Thyroid gland (tissue), 4 donors: ENCODE measurements at places on chromosomes 6 and 20.

DNA sequence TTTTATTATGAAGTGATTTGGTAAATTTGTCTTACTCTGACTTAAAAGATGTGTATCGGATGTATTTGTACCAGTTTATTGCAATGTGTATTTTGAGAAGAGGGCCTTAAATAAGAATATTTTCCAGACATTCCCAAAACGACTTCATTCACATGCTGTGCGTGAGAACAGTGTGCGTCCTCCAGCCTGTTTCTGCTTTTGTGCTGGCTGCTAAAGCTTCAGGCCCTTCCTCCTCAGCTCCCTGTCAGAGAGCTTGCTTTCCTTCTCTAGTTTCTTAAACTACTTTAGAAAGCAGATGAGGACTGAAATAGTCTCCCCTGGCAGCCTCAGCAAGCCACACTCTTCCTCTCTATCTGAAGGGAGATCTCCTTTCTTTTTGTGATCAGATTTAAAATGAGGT, 157.8 kb downstream of the SAMD5 start:
- no peak for DNase-seq

DNA sequence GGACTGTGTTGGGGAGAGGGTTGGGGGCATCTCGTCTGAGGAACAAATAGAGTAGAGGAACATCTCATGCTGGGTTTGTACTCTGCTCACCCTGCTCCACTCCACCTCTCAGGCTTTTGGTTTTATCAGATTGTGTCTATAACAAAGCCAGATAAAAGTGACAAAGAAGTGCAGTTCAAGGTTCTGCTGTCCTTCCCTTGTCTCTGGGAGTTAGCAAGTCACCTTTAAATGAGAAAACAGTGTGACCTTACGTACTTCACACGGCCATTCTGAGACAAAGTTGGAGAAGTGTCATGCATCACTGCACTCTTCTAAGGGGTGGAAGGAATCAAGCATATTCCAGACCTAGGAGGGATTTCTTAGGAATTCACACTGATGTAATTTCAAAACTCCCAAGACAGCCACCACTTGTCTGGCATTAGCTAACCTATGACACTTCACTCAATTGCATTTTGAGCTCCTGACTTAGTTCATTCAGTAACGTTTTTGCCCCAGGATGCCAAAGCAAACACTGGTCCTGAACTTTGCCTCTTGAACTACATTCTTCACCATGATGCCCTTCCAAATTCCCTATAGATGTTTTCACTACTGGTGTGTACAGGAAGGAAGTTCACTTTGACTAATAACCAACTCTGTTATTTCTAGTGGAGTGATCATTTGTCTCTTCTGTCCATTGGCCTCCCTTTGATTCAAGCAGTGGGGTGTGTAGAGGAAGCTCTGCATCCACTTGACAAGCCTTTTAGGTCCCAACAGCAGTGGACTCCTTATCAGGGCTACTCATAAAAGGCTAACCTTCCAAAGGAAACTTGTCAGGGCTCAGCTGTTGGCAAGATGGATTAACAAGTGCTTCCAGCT, 647.6 kb upstream of the FLRT3 start:
- DNase-seq = no peak

GRCh38 chr20:41639630-41640029, 21.5 kb upstream of the CHD6 start:
- DNase-seq = no peak

DNA sequence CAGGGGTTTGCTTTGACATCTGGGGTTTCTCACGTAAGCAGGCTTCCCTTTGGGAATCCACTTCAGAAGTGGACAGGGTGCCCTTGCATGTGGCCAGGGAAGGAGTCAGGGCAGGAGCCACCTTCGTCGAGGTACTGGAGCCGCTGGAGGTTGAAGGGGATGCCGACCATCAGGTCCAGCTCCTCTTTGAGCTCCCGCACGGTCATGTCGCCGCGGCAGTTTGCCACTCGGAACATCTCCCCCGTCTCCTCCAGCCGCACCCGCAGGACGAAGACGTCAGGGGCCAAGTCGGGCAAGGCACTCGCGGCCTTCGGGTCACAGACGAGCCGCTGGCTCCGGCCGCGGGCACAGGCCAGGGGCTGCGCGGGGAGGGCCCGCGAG, 360 bp downstream of the ANKRD60 start:
- no peak for DNase-seq

- DNase-seq = no peak
These were observed 5.1 kb downstream of the QKI start for GRCh38 chr6:163419413-163420288.

DNA sequence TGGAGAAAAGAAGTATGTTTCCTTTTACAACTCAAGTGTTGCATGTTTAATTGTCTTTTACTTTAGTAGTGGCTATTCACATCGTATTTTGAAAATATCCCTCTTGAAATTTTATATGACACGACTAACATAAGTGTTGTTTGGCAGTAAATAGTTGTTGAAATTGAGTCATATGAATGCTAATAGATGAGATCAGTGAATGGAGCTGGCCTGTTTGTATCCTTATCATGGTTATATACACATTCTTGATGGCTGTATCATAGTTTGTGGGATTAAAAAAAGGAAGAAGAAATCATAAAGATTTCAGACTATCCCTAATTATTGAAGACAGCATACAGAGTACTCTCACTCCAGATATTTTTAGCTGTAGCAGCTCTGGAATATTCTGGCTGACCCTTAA, 8.2 kb upstream of the RAE1 start:
- DNase-seq = no peak

DNA sequence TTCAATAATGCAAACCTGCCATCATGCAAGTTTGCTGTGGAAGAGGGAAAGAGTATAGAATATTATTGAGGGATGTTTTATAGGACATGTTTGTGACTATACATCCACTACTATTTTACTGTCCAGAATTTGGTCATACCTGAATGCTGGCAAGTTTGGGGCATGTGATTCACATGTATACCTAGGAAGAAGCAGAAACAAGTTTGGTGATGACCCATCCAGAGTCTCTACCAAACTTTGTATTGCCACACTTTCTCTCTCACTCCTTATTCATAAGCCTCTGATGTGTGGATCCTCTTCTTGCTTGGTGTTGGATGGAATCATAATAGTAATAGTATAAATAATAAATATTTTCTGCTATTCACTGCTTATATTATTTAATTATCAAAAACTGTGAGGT, 108.5 kb upstream of the FLRT3 start:
- no peak for DNase-seq

GRCh38 chr6:33029328-33030184, 20.2 kb upstream of the HLA-DOA start:
- DNase-seq = peak; percentile 23

DNA sequence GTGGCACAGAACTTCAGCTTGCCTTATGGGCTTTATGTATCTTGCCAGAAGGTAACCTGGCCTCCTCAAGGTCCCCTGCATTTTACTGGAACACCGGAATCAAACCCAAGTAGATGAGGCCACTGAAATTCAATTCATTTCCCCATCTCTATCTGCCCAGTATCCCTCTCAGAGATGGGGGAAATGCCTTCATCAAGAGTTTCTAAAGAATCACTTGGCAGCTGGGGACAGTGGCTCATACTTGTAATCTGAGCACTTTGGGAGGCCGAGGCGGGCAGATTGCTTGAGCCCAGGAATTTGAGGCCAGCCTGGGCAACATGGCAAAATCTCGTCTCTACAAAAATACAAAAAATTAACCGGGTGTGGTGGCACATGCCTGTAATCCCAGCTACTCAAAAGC, 12.9 kb downstream of the MDGA1 start:
- DNase-seq = no peak

GRCh38 chr6:136077834-136078576, 172.1 kb downstream of the MTFR2 start:
- no peak for DNase-seq

- DNase-seq = no peak
These were observed 203.2 kb upstream of the SMLR1 start for GRCh38 chr6:130624046-130624445.

DNA sequence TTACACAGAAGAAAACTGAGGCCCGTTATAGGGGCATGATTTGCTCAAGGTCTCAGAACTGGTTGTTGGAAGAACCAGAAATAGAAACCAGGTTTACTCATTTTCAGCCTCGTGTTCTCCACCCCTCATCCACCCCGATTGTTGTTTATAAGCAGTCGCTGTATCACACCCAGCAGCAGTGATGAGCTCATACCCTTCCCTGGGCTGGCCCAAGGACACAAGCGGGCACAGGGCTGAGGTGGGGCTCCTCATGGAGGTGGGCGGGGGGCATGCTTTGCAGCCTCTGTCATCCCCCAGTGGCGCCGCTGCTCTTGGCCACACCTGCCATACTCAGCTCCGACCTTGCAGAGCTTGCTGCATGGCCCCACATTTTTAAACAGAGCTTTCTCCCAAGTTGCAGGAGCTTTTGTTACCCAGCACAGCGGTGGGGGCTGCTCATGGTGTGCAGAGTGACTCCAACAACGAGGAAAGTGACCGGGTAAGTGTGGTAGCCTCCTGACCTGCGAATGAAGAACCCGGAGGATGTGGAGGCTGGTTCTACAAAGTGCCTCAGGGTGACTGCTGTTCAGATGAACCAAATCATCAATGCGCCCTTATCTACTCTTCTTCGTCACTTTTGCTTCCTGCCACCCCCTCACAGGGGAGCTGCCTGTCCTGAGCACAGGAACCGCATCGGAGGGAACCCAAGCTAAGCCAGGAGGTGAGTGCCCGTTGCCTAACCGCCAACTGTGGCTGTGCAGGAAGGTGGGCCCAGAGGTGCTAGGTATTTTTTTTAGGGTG, 43.6 kb upstream of the NKX2-2 start:
- DNase-seq = no peak

DNA sequence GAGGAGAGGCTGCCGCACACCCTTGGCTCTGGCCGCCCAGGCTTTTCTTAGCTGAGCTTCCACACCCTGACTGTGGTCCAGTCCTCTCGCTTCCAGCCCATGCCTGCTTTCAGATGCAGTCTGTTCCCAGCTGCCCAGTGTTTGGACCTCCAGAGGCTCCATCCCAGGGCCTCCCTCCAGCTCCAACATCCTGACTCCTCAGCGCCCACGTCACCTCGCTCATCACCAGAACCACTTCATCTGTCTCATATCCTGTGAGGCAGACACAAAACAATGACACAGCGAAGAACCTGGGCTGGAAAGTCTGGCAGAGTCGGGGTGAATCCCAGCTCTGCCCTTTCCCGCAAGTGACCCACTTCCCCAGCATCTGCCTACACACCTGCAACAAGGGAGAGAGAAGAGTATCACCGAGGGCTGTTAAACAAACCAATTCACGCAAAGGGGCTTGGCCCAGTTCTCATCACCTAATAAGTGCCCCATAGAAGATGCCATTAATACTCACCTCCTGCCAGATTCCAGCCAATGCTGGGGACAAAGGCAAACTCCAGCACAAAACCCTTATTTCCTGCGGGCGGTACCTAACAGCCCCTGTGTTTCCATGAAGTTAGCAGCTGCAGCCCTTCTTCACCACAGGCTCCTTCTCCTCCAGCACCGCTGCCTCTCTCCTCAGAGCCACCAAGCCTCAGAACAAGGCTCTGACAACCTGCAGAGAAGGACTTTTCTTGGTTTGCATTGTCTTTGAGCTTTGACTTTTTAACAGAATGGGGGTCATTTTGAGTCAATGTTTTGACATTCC, 133.4 kb upstream of the CDH4 start:
- no peak for DNase-seq

- no peak for DNase-seq
These were observed 396.5 kb downstream of the HDGFL1 start for GRCh38 chr6:22965889-22966288.

- no peak for DNase-seq
These were observed 14.0 kb upstream of the TOP1 start for GRCh38 chr20:41014561-41015088.

GRCh38 chr20:9689041-9689440, 149.8 kb downstream of the PAK5 start:
- DNase-seq = no peak

- DNase-seq = no peak
These were observed 180.0 kb downstream of the TMEM242 start for GRCh38 chr6:157143171-157143889.

DNA sequence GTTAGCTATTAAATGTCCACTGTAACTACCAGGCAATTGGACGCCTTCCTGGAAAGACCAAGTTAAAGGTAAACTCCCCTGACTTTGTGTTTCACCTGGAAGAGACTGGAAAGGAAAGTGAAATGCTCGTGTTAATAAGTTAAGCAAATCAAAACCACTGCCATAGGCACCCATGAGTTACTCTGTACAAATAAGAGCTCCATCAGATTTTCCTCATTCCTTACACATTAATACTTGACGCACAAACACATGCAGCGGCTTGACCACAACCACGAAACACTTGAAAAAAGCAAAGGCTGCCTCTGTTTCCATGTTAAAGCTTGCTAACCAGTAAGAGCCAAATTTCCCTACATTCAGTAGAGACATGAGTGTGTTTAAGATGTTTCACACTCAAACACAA, 19.8 kb downstream of the GCM1 start:
- no peak for DNase-seq

DNA sequence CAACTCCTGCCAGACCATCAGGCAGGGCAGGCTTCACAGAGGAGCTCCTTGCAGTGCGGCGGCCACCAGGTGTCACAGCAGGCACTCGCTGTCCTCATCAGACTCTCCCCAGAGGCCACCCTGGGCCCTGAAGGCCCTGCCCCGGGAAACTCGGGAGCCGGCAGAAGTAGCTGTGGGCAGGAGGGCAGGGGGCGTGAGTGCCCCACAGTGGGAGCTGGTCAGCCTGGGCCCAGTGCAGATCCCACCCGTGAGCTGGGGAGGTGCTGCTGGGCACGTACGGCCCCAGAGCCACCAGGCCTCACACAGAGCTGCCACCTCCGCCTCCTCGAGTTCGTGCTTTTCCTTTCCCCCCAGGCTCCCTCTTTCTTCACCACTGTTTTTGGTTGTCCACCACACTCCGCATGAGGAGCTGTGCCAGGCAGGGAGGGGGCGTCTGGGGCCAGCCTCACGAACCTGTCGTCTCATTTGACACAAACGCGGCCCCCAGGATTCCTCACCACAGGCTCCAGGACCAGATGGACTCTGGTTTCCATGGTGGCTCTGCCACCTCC, 33.8 kb downstream of the FRMD1 start:
- DNase-seq = no peak

DNA sequence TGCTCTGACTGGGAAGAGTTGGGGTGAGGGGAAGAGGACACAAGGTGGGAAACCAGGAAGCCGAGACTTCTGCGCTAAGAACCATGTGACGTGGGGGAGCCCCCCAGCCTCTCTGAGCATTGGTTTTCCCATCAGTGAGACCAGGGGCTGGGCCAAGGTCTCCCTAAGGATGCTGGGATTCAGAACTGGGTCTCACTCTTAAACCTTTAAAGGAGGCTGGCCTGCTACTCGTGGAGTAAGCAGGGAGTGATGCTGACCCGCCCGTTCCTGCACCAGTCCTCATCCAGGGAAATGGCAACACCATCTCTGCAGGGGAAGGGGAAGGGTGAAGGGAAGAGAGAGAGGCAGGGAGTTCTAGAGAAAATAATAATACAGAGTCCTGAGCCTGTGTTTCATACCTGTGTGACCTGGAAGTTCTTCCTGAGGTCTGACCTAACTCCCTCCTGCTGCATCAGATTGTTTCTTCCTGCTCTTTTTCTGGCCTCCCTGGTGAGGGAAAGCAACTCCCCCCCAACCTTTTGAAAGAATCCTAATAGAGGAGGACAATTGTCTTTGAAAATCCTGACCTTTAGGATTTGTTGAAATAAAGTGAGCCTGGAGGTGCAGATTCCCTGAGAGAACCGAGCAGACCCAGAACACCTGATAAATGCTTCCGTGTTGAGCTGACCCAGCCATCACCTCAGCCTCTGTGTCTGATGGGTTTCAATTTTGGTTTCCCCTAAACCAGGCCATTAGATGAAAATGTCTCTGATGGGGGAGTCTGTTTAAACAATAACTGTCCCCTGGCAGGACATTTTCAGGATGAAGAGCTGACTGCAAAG, 3.0 kb upstream of the GRM4 start:
- DNase-seq = no peak

GRCh38 chr6:98044791-98045470, 761.9 kb upstream of the MMS22L start:
- no peak for DNase-seq

GRCh38 chr6:6995328-6995727, 112.4 kb upstream of the RREB1 start:
- DNase-seq = no peak
